ENCODE measurements at places on chromosomes 12 and 14.

GRCh38 chr14:32374155-32374554 lies 45.1 kb downstream of the AKAP6 start:
- DNase-seq, result no peak

DNA sequence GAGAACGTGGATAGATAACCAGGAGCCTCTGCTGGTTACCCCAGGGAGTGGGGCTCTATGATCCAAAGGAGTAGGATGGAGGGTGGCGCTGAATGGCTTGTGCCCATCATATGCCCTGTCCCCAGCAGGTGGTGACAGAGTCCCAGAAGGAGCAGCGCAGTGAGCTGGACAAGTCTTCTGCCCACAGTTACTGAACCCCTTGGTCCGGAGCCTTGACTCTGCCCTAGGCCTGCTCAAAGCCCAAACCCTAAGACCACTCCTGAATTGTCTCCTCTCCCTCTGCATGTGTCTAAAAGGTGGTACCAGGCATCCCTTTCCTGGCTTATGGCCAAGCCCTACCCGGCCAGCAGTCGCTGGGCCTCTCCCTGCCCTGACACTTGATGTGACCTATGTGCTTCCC lies 3.2 kb downstream of the PRPH start:
- DNase-seq, result no peak

- no peak for DNase-seq
Observed at GRCh38 chr12:125159702-125160101, 94.5 kb downstream of the AACS start.

GRCh38 chr14:76541594-76542219 lies 165.8 kb downstream of the ESRRB start:
- DNase-seq, result no peak

GRCh38 chr14:54603362-54603761 lies 36.4 kb downstream of the SAMD4A start:
- DNase-seq, result no peak

GRCh38 chr14:87252103-87252502 lies 740.9 kb downstream of the GALC start:
- no peak for DNase-seq

GRCh38 chr14:85263916-85264675 lies 265.8 kb upstream of the FLRT2 start:
- no peak for DNase-seq

DNA sequence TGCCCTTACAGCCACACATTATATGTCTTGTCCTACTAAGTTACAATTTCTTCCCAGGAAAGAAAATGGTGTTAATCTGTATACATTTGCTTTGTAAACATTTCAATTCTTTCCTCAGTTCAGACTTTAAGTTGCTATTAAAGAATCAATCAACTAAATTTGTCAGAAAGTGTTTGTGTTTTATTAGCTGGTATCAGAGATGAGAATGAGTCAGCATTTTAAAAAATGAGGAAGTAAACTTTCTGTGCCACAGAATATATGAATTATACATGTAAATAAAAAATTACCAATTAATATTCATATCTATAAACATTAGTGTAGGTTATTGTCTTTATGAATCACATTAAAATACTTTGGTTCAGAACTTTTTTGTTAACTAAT lies 82.0 kb downstream of the LMO3 start:
- no peak for DNase-seq

GRCh38 chr12:102680304-102680703 lies 199.9 kb upstream of the IGF1 start:
- no peak for DNase-seq

- no peak for DNase-seq
Observed at GRCh38 chr12:61137677-61138414, 1122.4 kb upstream of the USP15 start.

DNA sequence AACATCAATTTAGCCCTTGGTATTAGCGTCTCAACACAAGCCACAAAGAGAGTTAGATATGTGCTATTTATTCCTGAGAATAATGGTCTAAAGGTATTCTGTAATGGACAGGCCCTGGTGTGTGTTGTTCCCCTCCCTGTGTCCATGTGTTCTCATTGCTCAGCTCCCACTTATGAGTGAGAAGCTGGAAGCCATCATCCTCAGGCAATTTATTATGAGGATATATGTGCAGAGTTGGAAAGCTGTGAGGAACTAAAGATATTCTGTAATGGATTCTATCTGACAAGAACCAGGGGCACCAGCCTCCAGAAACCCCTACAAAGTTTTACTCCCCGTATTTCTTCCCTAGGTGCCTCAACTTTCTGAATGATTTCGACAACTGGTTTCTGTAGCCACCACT lies 210.8 kb downstream of the GRIN2B start:
- DNase-seq, result no peak

- no peak for DNase-seq
Observed at GRCh38 chr14:71618047-71618446, 314.2 kb upstream of the RGS6 start.

DNA sequence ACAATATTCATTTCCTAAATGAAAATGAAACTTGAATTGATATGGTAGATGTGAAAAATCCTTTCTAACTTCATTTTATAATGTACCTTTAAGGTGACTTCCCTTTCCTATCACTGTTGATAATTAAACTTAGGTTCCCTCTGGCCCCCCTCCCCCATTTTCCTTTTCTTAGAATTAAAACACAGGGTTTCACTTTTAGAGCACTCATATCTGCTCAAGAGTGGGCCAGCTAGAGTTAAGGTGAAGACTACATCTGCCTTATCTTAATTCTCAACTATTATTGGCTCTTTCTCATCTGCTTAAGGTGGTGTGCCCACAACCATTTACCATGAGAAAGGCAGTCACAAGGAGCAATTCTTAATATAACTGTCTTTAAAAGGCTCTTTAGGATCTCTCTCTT lies 49.7 kb downstream of the LIN52 start:
- no peak for DNase-seq

DNA sequence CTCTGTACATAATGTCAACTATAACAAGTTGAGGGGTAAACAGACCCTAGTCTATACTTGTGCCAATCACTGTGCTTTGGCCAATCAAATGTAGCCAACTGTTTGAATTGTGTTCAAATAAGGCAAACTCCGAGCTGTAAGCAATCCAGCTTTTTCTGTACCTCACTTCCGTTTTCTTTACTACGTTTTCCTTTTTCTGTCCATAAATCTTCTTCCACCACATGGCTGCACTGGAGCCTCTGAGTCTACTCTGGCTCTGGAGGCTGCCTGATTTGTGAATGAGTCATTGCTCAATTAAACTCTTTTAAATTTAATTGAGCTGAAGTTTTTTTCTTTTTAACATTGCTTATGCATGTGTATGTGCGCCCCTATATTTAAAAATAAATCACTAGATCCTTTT lies 29.7 kb downstream of the CLEC1A start:
- no peak for DNase-seq

DNA sequence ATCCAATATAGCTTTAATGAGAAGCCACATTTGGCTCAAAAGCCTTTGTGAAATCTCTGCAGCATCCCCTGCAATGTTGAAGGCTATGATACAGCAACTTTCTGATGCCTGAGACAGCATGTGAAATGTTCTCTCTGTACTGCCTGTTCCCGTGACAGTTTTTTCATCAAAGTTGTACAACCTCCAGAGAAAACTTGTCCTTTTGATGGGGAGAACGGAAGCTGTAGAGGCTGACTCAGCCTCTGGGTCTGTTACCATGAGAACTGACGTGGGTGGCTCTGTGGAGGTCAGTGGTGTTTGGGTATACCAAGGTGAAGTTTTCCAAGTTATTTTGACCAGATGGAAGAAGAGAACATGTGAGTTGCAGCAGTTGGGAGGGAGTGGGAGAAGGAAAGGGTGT lies 17.0 kb downstream of the SLC4A8 start:
- DNase-seq, result no peak

GRCh38 chr12:78628491-78629100 lies 236.0 kb upstream of the SYT1 start:
- no peak for DNase-seq

- no peak for DNase-seq
Observed at GRCh38 chr12:102879144-102879763, 37.8 kb downstream of the PAH start.
